ENCODE measurements at places on chromosomes 7 and 10.

DNA sequence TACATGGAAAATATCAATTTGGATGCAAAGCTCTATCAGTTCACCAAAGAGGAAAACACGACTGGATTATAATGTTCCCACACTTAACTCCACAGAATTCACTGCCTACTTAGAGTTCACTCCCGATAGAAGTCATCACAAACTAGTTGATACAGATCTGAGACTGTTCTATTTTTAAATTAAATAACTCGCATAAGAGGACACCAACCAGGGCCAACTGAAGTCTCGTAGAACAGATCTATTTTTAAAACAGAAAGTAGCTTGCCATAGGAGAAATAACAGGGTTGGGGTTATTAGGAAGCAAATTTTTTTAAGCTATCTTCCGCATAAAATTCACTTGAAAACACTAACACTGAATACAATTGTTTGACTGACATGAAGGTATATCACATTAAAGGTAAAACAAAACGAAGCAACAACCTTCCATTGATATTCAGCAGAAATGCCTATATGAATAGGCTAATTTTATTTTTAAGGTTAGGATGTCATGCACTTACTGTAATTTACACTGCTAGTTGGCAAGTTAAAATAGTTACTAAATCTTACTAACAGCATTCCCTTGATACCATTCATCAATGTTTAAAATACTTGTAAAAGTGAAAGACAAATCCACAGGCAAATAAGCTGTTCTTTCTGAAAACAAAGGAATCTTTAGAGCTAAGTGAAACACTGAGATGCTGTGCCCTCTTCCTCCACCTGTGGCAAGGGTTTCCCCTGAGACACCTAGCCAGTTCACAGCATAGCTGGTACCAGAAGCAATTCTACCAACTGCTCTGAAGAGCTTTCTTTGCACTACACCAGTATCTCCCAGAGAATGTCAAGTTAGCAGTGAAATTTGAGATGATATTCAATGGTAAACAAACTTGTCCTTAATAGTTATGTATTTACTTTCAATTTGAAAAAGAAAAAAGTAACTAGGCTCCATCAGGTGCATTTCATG lies 186.7 kb upstream of the ANK3 start:
- DNase-seq, result no peak

- DNase-seq, result no peak
Measured at GRCh38 chr7:134186801-134187200, 59.7 kb downstream of the LRGUK start.

DNA sequence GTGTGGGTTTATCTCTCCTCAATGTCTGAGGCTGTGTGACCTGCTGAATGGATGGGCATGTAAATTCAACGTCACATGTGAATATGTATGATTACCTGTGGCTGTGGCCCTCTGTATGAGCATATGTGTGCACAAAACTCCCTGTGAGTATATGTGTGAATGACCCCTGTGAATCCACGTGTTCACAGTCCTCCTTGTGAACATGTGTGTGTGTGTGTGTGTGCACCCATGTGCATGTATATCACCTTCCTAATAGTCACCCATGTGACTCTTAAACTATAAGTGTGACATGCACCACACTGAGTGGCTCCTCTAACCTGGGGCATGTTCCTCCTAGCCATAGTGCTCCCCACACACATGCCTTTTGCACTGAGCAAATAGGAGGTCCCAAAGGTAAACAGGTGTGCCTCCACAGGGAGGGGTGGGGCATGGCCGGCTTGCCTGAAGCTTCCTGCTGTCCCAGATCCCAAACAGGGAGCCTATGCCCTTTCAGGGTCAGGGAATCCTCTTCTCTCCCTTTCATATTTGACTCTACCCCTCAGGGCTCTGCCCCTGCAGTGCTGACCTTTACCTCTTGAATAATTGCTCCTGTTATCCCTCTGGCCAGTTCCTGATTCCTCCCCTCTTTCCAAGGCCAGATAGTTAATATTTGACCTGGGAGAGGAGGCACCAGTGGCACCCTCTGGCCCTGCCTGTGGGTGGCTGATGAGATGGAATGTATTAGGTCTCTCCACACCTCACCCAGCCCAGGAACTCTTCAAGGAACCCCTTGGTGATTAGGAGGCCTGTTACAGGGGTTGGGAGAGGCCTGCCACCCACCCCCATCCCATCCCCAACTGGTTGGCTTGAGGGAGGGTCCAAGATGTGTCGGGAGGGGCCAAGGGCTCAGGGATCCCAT lies 1.9 kb downstream of the SEMA4G start:
- no peak for DNase-seq

DNA sequence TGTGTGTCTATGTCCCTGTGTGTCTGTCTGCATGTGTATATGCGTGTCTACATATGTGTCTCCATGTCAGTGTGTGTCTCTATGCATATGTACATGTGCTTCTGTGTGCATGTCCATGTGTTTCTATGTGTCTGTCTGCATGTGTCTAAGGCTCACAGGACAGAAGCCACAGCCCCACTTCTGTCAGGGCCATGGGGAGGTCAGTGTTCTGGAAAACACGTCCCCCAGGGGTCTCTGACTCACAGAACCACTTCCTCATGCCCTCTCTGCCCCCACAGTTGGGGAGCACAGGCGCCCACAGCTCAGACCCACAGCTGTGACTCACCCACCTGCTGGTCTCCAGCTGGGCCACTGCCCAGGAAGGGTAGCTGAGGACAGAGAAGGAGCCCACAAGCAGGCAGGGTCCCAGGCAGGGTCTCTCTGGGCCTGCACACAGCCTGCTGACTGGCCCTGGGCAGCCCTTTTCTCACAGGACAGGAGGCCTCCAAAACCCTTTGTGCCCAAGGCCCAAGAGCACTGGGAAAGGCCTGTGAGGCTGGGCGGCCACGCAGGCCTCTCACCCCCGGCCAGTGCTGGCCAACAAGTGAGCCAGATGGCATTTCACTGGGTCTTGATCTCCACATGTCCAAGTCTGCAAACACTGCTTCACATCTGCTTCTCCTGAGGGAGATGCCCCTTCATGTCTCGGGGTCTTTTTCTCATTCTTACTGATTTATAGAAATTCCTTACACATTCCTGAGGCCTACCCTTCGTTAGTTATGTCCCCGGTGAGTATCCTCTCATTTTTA lies 102.9 kb upstream of the FAM20C start:
- peak; percentile 33 for DNase-seq

- no peak for DNase-seq
Measured at GRCh38 chr7:47211519-47211973, 370.4 kb downstream of the TNS3 start.

- no peak for DNase-seq
Measured at GRCh38 chr10:49207936-49208487, 19.8 kb upstream of the TMEM273 start.
